ENCODE measurements at places on chromosomes 1 and 21. TPM values are rescaled to one million over a fixed set of nuclear protein-coding genes. Genes with fewer than 3 reads are reported as not detected.

CCDC30 gene
- not detected for total RNA-seq

TACSTD2 gene
- not detected for total RNA-seq

MYBPHL gene
- not detected for total RNA-seq

OPTC gene
- total RNA-seq = not detected

AMY2B gene
- not detected for total RNA-seq

FAM110D gene
- not detected for total RNA-seq
